ENCODE measurements at places on chromosomes 16 and 17.

DNA sequence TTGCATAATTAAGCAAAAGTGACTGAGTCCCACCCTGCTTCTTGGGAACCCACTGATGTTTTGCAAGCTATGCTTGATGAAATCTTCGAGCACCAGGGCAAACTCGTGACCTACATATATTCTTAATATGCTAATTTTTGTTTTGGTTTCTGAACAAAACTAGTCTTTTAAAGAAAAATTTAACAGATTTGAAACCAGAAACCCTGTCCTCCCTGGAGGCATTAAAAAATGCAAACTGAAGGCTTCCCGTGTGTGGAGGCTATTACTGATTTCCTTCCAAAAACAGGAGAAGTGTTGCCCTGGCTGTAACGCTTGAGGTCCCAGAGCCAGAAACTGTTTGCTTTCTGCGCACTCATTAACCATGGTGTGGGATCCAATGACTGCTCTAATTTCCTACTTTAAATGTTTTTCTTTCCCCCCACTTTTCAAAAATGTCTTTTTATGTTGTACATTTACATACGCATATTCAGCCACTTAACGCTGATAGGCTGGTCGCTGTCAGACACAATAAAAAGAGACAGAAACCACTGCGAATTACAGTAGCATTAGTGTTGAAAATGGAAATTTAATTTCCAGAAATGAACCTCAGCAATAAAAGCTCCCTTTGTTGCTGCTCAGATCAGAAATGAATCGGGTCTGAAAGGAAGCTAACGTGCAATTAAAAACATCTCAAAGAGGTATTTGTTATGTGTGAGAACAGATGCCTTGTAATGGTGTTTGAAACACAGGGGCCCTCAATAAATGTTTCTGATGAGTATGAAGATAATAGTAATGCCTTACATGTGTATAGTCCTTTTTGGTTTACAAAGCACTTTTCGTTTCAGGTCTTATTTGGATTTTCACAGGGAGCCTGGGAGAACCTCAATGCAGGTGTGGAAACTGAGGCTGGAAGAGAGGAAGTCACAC is 39.9 kb upstream of the IRX6 start:
- no peak for DNase-seq

- no peak for DNase-seq
These were observed 52.5 kb downstream of the FTO start for GRCh38 chr16:53756275-53756996.

DNA sequence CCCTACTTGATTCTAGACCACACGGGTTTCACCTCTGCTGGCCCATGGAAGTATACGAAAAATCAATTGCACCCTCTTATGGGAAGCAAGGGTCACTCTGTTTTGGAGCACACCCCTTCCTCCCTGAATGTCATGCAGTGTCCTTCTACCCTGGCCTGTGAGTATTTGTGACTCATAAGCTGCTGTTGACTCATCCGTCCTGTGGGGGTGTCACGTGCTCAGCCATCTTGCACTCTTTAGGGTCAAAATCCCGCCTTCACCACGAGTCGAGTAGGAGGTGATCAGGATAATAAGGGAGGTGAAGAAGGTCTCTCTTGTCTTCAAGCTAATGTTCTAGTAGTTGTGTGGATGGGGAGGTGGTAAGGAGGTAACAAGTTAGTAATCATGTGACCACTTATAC is 341.0 kb upstream of the EEF2KMT start:
- DNase-seq: no peak

DNA sequence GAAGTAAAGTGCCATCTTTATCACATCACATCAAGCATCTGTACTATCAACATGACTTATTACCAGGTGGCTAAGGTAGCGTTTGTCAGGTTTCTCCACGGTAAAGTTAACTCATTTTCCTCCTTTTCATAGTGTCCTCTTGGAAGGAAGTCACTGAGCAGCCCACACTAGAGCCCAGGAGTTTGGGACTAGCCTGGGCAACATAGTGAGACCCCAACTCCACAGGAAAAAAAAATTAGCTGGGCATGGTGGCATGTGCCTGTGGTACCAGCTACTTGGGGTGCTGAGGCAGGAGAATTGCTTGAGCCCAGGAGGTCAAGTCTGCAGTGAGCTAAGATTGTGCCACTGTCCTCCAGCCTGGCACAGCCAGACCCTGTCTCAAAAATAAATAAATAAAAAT is 12.9 kb downstream of the CHD9 start:
- DNase-seq: no peak

- no peak for DNase-seq
These were observed 38.2 kb downstream of the PRPSAP2 start for GRCh38 chr17:18896146-18896545.

GRCh38 chr17:58911741-58912343 is 156.2 kb downstream of the PPM1E start:
- DNase-seq: no peak

- no peak for DNase-seq
These were observed 150.2 kb downstream of the TANC2 start for GRCh38 chr17:63116228-63116627.

Data from NCI-H1436 (cell line).